Neural crest cell (in vitro differentiated cells): ENCODE measurements at places on chromosomes 7 and 10. TPM values are rescaled to one million over a fixed set of nuclear protein-coding genes. Genes with fewer than 3 reads are reported as not detected.
A peak's percentile ranks its signal among the peaks of the same experiment; 100 is the strongest.

- H3K27ac ChIP-seq, result no peak overlapping the region
- peaks cover 51% of the 10 kb centered on the region for H3K4me1 ChIP-seq
- peaks cover 12% of the 10 kb centered on the region for H3K36me3 ChIP-seq
Observed at GRCh38 chr7:124758327-124758726, 7.3 kb downstream of the GPR37 start.

Gene EBF3
- 11.2 and 11.6 TPM in 2 replicates for total RNA-seq

Gene PTER
- 7.3 and 7.8 TPM in 2 replicates for total RNA-seq

Gene NACAD
- total RNA-seq, result 7.2 and 9.7 TPM in 2 replicates

GRCh38 chr10:44310762-44311562, 73.9 kb downstream of the CXCL12 start:
- peak; percentile 86 for DNase-seq
- H3K4me1 ChIP-seq, result peaks cover 8% of the 10 kb centered on the region
- H3K27me3 ChIP-seq, result peaks cover 2% of the 10 kb centered on the region
- no peak overlapping the region for H3K27ac ChIP-seq
- no peak overlapping the region for H3K4me3 ChIP-seq
- H3K36me3 ChIP-seq, result no peaks in the 10 kb centered on the region

DNA sequence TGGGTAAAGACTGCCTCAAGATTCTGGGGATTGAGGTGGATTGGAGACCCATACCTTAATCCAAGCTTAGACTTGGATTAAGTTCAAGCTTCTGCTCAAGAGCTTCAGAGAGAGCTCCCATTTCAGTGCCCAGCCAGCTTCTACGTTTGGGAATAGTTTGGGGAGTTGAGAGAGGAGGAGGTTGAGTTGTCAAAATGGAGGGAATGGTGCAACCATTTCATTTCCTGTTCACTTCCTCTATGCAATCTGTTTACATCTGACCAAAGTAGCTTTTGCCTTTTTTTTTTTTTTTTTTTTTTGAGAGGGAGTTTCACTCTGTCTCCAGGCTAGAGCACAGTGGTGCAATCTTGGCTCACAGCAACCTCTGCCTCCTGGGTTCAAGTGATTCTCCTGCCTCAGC, 65.8 kb downstream of the ENTPD1 start:
- no peak overlapping the region for H3K4me3 ChIP-seq
- H3K27ac ChIP-seq, result no peak overlapping the region
- peaks cover 4% of the 10 kb centered on the region for H3K4me1 ChIP-seq
- DNase-seq, result no peak
- H3K27me3 ChIP-seq, result peaks cover 2% of the 10 kb centered on the region

DNA sequence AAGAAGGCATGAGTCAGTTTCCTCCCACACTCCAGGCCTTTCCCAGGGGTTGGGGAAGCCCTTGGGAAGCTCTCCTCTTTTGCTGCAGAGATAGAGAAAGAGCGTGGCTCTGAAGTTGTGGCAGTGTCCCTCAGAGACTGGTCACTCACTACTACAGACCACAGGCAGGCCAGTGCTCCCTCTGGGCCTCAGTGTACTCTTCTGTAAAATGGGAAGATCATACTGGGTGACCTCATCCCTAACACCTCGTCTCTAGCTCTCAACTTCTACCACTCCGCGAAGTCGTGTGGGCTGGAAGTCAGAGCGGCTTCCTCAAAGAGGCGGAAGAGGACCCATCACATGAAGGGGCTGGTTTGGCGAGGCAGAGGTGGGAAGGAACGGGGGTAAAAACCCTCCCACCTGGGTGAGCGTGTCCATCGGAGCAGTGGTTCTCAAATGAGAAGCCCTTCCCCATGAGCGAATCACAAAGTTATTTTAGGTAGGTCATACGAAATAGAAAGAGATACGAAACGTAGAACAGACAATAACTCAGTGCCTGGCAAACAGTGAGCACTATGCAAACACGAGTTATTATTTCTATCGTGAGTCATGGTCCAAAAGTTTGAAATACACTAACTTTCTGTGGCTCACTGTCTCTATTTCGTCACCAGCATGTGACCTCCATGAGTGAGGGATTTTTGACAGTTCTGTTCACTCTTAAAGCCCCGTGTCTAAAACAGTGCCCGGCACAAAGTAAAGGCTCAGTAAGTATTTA, 32.7 kb downstream of the PRKAG2 start:
- no peak overlapping the region for H3K27ac ChIP-seq
- H3K4me1 ChIP-seq, result peaks cover 4% of the 10 kb centered on the region
- no peak for DNase-seq
- no peaks in the 10 kb centered on the region for H3K27me3 ChIP-seq
- no peaks in the 10 kb centered on the region for H3K36me3 ChIP-seq

DNA sequence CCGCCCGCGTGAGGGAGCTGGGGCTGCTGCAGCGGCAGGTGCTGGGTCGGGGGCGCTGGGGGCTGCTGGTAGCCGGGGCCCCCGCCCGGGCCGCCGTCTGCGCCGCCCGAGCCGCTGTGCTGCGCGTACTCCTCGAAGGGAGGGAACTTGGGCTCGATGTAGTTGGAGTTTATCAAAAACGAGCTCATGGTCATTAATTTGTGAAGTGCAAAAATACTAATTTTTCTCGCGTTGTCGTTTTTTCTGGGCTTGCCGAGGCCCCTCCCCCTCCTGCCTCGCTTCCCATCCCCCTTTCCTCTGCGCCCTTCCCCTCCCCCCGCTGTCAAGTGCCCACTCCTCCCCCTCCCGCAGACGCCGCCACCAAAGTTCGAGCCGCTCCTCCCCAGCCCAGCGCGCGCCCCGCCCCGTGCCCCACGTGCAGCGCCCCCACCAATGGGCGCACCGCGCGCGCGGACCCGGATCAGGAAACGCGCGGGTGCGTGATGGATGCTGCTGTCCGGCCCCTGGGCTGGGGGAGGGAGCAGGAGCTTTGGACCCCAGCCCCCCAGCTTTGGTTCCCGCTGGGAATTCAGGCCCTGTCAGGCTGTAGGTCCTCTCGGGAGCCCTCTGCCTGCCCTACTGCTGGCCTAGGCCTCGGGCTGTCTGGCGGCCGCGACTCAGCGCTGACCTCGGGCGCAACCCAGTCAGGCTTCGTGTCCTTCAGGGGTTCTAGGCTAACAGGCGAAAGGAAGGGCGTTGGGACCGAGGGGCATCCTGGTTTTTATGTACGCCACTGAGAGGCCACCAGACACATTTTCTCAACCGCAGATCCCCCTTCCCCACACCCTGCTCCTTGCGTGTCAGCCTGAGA, at the start of gene HOXA4:
TSS of gene HOXA4 (minus strand) at position 218 of the 850 bp plus-strand sequence. CDS start at position 194, 24 bp downstream.
- peaks cover 94% of the 10 kb centered on the region for H3K27me3 ChIP-seq
- H3K36me3 ChIP-seq, result peaks cover 3% of the 10 kb centered on the region
- H3K4me3 ChIP-seq, result peak within 1 kb of the TSS; percentile 80
- H3K27ac ChIP-seq, result no peak within 1 kb of the TSS
- DNase-seq, result peak; percentile 64
- H3K4me1 ChIP-seq, result peaks cover 7% of the 10 kb centered on the region

Gene MMRN2
- 0.27 and 0.40 TPM in 2 replicates for total RNA-seq

Gene AGR2
- not detected in 2 replicates for total RNA-seq

GRCh38 chr10:91220954-91221675, 652 bp downstream of the PCGF5 start:
- H3K4me3 ChIP-seq, result peak overlapping the region; percentile 88
- no peak overlapping the region for H3K27ac ChIP-seq
- no peaks in the 10 kb centered on the region for H3K36me3 ChIP-seq
- H3K27me3 ChIP-seq, result peaks cover 42% of the 10 kb centered on the region
- peaks cover 11% of the 10 kb centered on the region for H3K4me1 ChIP-seq

Gene YKT6
- total RNA-seq, result 95.9 and 97.4 TPM in 2 replicates

DNA sequence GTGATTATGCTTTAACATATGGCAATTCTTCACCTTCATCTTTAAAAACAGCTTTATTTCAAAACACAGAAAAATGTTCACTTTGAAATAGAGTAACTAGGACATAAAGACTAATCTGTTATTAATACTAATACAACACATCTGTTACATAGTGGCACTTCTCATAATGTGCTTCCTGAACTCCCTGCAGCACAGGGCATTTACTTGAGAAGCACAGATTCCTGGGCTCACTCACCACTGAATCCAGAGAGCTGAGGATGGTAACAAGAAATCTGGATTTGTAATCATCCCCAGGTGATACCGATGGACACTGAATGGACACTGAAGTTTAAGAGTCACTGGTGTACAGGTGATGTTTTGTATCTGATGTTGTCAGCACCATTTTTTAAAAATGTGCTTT, 96.1 kb downstream of the COL28A1 start:
- no peaks in the 10 kb centered on the region for H3K36me3 ChIP-seq
- H3K4me1 ChIP-seq, result no peaks in the 10 kb centered on the region
- no peak overlapping the region for H3K27ac ChIP-seq
- H3K4me3 ChIP-seq, result no peak overlapping the region
- no peak for DNase-seq

Gene COL13A1
- 8.1 and 9.5 TPM in 2 replicates for total RNA-seq

DNA sequence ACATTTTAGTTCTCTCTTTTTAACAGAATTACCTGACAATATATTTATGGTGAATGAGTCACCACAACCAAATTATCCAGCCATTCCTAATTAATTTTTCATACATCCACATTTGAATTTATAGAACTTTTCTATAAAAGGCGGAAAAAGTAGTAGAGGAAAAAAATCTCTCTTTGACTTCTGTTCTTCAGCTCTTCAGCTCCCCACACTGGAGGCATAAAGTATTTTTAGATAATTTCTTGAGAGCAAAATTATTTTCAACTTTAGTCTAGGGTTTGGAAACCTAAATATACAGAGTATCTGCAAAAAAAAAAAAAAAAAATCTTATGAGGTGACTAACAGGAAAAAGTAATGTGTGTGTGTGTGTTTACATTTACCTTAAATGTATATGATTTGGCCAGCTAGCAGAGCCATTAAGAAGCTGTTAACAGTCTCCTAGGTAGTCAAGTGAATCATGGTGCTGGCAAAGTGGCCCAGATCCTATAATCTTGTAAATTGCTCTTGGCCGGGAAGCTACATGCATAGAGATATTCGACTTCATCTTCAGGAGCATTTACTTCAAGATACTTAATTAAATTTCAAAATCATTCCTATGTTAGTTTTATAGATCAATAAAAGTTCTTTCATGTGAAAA, 383.1 kb upstream of the STEAP1 start:
- no peak overlapping the region for H3K27ac ChIP-seq
- no peaks in the 10 kb centered on the region for H3K36me3 ChIP-seq
- H3K4me3 ChIP-seq, result no peak overlapping the region
- no peaks in the 10 kb centered on the region for H3K27me3 ChIP-seq
- H3K4me1 ChIP-seq, result no peaks in the 10 kb centered on the region
